ENCODE measurements at places on chromosomes 2 and 18.

- peaks cover 59% of the 10 kb centered on the region for H3K4me1 ChIP-seq
- H3K27me3 ChIP-seq: no peaks in the 10 kb centered on the region
- H3K27ac ChIP-seq: peak overlapping the region; percentile 95
- peak overlapping the region; percentile 82 for H3K4me3 ChIP-seq
- peaks cover 4% of the 10 kb centered on the region for H3K36me3 ChIP-seq
These were observed 38.0 kb downstream of the TSHZ1 start for GRCh38 chr18:75248426-75249174.

DNA sequence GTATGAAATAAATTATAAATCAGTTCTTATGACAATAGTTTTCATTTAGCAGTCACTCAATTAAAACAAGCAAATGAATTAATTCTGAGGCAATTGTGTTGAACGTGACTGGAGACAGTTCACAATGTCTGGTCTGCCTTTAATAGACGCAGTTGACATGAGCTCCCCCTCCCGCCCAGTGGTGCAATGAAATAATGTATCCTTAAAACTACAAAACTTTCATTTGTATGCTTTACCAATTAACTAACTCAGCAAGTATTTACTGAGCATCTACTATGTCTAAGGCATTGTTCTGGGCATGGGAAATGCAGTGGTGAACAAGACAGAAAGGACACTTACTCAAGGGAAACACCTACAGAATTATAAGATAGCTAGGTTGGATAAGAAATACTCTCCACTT lies 3.5 kb upstream of the DSC2 start:
- DNase-seq: no peak
- H3K36me3 ChIP-seq: no peaks in the 10 kb centered on the region
- no peak overlapping the region for H3K27ac ChIP-seq

DNA sequence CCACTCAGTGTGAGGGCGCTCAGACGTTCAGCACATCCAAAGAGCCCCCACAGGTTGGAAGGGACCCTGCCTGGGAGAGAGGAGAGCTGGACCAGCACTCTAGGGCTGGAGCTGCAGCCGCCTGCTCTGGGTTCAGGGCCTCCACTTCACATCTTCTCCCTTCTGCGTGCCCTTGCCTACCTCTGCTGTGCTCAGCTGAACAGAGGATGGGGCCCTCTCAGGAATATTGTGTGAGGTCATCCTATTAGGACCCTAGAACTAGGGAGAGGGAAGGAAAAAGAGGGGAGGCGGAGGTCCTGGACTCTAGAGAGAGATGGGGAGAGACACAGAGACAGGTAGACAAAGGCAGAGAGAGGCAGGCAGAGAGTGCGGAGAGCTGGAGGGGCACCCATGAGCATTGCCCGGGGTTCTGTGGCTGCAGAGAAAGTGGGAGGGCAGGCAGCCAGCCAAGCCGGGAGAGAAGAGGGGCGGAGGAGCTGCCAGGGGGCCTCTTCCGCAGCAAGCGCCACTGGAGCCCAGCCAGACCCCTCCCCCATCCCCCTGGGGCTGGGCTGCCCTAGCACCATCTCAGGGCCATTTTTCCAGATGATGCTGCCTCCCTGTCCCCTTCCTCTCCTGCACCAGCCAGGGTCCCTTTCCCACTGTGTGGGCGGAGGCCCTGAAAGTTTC lies 8.3 kb upstream of the TNS1 start:
- peak overlapping the region; percentile 16 for H3K4me3 ChIP-seq
- DNase-seq: no peak
- H3K27ac ChIP-seq: no peak overlapping the region
- H3K4me1 ChIP-seq: peaks cover 9% of the 10 kb centered on the region
- H3K27me3 ChIP-seq: peaks cover 47% of the 10 kb centered on the region
- H3K36me3 ChIP-seq: no peaks in the 10 kb centered on the region

- H3K36me3 ChIP-seq: peaks cover 75% of the 10 kb centered on the region
- H3K4me3 ChIP-seq: no peak overlapping the region
- H3K4me1 ChIP-seq: peaks cover 3% of the 10 kb centered on the region
- H3K27ac ChIP-seq: no peak overlapping the region
- H3K27me3 ChIP-seq: no peaks in the 10 kb centered on the region
These were observed 23.5 kb downstream of the PRKRA start for GRCh38 chr2:178427458-178427857.

GRCh38 chr18:63063171-63063570 lies 256.4 kb downstream of the BCL2 start:
- peaks cover 4% of the 10 kb centered on the region for H3K4me1 ChIP-seq
- no peak for DNase-seq

DNA sequence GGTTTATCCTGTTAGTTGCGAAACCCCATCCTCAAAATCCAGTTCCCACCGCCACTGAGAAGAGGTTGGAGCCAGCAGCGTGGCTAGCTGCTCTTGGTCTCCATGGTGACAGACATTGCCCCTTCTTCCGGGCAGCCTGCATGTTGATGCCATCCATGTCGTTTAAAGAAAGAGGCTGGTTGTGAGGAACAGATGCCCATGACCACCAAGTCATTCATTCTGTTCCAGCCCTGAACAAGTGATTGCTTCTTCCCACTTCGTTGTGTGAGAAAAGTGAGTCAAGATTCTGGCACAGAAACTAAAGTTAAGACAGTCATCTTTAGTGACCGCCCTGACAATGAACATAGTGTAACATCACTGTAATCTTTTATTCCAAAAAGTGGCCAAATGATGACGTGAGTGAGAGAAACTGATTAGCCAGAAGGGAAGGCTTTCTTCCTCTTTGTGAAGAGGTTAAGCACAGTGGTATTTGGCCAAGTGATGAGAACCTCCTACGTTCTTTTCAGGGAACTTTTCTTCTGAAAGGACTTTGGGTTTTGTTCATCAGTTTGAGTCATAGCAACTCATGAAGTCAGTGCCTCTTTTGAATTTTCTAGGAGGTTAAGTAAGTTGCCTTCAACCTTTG lies 272.5 kb downstream of the GALR1 start:
- no peak for DNase-seq
- no peak overlapping the region for H3K27ac ChIP-seq
- no peaks in the 10 kb centered on the region for H3K36me3 ChIP-seq
- no peak overlapping the region for H3K4me3 ChIP-seq
- H3K4me1 ChIP-seq: no peaks in the 10 kb centered on the region
- no peaks in the 10 kb centered on the region for H3K27me3 ChIP-seq

DNA sequence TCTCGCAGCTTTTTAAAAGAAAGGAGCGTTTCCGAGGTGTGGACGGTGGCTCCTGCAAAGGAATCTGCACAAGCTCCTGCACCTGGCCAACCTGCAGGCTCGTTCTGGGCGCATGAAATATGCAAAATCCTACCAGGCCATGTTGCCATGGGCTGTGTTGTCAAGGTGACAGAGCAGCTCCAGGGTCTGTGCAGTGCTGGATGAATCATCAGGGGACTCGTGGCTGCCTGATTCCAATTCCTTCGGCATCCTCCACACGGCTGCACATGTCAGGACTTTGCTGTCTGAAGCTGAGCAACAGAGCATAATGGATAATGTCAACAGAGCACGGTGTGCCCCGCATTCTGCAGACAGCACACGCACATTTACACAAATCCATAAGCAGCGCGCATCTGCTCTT lies 120.5 kb downstream of the EIPR1 start:
- no peak overlapping the region for H3K27ac ChIP-seq
- H3K27me3 ChIP-seq: no peaks in the 10 kb centered on the region
- no peak overlapping the region for H3K4me3 ChIP-seq
- no peaks in the 10 kb centered on the region for H3K4me1 ChIP-seq
- no peak for DNase-seq

DNA sequence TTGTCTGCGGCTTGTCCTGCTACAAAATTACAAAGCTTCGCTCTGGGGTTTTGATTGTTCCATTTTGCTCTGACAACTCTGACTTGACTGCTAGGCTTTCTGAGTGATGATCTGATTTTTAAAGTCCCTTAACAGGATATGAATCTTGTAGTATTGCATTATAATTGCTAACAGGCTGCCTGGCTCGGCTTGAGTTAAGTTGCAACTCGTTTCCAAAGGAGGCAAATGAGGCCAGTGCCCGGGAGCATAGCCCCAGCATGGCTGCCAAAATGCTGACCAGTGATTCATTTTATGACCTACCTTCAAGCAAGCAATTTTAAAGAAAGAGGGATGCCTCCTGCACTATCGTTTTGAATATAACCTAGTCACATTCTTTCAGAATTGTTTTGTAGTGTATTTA lies 135.4 kb downstream of the COL6A3 start:
- no peak overlapping the region for H3K4me3 ChIP-seq
- no peaks in the 10 kb centered on the region for H3K36me3 ChIP-seq
- no peak overlapping the region for H3K27ac ChIP-seq
- no peak for DNase-seq
- peaks cover 9% of the 10 kb centered on the region for H3K27me3 ChIP-seq

All from activated CD4-positive, alpha-beta T cell treated with anti-CD3 and anti-CD28 coated beads, Interleukin-2, amount 10 ng/mL, durations not matched to agents 7 days and 5 days (primary cell).